ENCODE measurements at places on chromosomes 6 and 20.

DNA sequence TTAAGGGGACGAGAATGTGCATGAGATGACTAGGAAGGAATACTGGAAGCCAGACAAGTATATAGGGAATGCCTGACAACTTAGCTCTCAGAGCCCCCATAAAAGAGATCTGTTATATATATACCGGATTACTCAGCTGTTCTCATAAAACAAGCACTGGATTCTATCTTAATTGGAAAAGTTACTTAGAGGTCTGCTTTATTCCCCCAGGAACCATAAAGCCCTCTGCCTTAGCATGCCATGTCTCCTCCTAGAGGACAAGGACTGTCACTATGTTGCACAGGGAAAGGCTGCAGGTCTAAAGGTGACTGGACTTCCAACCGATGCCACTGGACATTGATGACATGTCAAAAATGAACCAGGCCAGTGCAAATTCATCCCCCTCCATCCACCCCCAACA lies 6.4 kb downstream of the EXOC2 start:
- DNase-seq: no peak

- DNase-seq: no peak
These were observed 156.4 kb upstream of the SYNCRIP start for GRCh38 chr6:85798931-85799652.

DNA sequence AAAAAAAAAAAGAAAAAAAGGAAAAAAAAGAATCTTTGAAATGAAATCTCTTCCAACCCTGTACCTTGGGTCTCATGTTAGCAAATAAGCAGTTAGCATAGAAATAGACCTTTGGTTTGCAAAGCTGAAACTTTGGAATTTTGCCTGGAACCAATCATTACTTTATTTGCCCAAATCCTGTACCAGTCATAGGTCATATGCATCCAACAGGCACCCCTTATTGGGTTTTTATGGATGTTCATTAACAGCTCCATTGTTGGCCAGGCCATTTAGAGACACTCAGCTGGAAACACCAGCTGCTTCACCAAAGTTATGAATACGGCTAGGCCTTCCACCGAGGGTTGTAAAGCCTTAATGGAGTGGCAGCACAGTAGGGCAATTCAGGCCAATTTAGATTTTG lies 53.0 kb downstream of the ALDH8A1 start:
- DNase-seq: no peak

DNA sequence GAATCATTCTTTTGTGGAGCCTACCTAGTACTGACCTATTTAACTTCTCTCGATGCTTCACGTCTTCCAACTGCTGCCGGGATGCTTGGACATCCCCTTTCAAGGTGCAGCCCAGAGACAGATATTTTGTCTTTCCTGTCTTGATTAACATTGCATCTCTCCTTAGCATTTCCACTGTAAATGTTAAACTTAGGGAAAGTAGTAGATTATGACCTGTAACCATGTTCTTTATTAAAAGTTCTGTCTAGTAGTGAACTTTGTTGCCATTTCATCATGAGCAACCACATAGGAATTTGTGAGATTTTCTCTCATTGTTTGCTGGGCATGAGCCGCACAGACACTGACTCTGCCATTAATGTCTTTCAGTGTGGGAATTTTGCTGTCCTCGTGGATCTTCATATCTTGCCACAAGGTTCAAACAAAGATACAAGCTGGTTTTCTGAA lies 117.9 kb downstream of the JAG1 start:
- no peak for DNase-seq

DNA sequence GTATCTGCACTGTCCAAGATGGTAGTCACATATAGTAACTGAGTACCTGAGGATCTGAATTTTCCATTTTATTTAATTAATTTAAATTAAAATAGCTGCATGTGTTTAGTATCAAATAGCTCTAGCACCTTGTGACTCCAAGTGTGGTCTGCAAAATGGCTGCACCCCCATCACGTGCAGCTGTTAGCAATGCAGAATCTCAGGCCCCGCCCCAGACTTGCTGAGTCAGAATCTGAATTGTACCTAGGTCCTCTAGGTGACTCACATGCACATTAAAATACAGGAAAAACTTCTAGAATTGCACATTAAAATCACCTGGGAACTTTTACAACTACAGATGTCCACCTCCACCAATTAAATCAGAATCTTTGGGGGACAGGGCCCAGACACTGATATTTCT lies 19.2 kb upstream of the FAM83C start:
- DNase-seq: no peak

DNA sequence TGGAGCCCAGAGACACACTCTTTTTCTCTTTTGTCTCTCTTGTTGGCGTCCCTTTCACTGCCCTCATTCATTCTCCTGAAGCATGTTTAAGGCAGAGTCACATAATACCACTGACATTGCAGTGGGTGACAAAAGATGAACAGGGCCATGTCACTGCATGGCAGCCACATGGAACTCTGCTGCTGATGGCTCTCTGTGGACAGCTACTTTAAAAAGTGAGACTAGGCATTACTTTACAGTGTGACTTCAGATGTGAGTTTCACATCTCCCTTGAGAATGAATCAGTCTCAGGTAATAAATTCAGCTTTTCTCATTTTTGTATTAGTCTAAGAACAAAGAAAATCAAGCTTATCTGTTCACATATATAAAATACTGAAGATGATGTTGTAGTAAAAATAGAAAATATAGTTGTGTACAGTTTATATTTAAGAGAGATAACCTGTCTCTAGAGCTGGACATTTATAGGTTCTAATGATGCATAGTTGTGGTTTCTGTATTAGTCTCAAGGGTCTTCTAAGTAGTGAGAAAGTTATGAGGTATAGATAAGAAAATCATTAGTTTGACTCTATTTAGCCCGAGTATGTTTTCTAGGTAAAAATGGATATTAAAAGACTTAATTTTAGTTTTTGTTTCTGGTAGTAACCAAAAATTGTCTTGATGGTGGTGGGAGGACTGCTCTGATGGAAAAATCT lies 6.1 kb downstream of the MRS2 start:
- no peak for DNase-seq

DNA sequence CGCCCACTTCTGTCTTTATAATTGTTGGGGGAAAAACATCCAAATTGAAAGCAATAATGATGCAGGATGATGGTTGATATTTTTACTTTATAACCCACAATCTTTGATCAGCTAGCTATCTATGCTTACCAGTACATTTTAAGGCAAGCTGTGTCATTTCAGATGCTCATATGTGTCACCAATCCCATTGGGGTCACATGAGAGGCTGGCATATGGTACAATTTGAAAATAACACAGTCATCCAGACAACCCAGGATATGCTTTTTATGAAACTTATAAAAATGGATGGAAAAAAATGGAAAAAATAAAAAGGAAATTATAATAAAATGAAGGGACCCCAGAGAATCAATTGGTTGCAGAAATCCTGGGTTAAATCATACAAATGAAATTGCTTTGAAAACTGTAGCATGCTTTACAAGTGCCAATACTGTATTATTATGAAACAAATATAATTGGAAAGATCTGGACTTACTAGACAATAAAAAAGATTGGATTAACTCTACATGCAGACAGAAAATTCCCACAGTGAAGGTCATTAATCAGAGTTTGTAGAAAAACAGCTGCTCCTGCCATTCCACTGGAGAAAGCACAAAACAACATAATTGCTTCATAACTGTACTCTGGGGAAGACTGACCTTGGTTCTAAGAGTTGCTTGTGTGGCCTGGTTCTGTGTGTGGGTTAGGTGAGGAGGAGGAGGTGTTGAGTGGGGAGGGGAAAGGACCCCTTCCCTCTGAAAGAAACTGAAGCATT lies 13.3 kb upstream of the PRIM2 start:
- no peak for DNase-seq

GRCh38 chr6:110185879-110186278 lies 5.7 kb downstream of the CDC40 start:
- no peak for DNase-seq

DNA sequence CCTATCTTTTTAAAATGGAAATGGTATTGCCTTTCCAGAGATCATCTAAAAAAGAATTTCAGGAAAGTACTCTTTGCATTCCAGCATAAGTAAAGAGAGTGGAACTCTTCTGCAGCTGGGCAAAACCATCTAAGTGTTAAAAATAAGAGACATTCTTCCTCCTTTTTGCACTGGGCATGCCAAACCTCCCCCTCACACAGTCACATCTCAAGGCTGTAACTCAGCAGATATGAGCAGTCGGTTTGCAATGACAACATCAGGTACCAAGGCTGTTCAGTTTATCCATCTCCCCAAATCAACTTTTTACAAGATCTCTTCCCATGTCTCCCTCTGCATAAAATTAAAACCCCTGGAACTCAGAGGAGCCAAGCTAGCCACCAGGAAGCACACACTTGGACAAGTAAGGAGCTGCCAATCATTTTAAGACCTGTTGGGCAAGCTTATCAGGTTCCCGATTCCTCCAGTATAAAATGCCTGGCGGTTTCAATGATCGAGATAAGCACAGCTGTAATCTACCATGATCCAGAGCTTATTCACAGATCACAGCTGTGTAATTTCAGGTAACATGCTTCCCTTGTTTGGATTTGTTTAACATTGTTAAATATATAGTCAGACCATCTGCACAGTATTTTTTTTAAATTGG lies 23.2 kb downstream of the ID4 start:
- DNase-seq: no peak

DNA sequence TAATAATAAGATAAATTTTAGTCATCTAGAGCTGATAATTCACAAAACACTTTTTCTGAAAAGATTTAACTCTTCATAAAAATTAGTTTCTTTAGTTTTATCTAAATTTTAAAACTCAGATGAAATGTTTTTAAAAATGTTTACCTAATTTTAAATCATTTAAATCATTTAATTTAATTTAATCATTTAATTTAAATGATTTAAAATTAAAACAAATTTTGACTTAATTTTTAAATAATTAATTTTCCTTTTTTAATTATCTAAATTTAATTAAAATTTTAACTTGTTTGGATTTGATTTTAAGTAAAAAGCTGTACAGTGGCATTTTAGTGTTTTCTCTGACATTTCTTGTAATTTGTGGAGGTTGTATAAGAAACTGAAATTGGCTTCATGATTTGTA lies 131.7 kb upstream of the RNF217 start:
- no peak for DNase-seq

DNA sequence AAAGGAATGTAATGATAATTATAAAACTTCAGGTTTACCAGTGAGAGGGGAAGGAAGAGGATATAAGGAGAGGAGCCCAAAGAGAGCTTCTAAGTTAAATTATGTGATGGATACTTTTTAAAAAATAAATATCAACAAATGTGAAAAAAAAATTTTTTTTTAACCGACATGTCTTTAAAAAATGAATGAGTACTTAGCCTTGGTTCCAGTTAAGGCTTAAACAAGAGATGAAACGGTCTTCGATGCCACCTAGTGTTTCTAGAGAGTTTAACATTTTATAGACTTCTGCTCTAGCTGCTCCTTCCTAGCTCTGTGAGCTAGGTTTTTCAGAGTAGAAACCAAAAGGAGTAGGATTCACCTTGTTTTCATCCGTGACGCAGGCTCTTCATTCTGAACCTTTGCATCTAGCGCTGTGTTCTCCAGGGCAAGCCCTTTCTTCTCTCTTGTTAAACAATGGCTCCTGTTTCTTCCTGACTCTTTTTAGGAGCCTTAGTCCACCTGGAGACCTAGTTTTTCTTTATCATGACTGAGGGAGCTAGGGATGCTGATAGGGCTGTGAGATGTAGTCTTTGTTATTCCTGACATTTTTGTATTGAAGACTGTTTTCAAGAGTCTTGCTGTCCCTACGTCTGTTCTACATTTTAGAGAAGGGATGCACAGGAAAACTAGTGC lies 42.4 kb upstream of the GNRH2 start:
- DNase-seq: no peak

- DNase-seq: no peak
These were observed 20.7 kb downstream of the COL19A1 start for GRCh38 chr6:69887026-69887425.

DNA sequence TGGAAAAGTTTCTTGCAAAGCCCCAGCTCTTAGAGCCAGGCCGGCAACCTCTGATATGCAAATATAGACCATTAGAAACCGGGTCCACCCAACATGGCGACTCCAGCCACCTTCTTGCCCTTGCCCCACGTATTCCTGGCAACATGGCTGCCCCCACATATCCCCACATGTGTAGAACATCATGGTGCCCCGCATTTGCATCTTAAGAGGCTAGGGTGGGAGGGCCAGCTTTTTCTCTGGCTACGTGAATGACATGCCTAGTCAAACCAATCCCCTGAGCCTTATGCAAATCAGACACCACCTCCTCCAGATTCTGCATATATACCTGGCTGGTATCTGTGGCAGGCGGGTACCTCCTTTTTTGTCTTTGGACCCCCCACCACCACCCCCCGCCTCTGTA lies 106.1 kb upstream of the PTPRT start:
- DNase-seq: no peak

GRCh38 chr20:19431906-19432305 lies 219.5 kb downstream of the SLC24A3 start:
- DNase-seq: no peak

- DNase-seq: no peak
These were observed 10.8 kb upstream of the EEF1E1 start for GRCh38 chr6:8113131-8113654.

DNA sequence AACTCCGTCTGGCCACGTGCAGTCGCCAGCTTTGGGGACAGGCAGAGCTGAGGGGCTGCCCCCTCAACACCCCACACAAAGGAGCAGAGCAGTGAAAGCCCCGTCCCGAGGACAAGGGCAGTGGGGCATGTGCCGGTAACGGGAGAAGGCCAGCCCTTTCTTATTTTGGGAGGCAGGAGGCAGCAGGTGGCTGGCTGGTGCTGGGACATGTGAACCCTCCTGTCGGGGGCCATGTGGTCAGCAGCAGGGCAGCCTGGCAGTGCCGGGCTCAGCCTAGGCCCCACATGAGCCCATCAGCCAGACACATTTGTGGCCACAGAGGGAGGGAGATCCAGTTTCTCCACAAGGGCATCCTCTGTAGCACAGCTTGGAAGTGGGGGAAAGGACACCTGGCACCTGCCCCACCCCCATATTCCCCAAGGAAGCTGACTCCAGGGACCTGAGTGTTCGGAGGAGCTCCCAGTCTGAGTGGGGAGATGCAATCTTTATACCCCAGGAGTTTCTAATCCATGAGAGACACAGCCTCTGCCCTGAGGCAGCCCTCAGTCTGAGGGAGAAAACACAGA lies 137.6 kb downstream of the MRPL14 start:
- DNase-seq: no peak

- DNase-seq: no peak
These were observed 49.3 kb upstream of the MYL9 start for GRCh38 chr20:36491901-36492617.

All from activated naive CD4-positive, alpha-beta T cell (primary cell).